ENCODE measurements at places on chromosomes 16 and 17.
A peak's percentile ranks its signal among the peaks of the same experiment; 100 is the strongest.

- DNase-seq: no peak
These were observed 3.2 kb downstream of the SLC6A2 start for GRCh38 chr16:55658898-55659420.

GRCh38 chr17:20262226-20263114 lies 204.9 kb downstream of the LGALS9B start:
- DNase-seq: no peak

- peak; percentile 73 for DNase-seq
These were observed 41.7 kb downstream of the HEATR6 start for GRCh38 chr17:60036796-60037677.

- DNase-seq: no peak
These were observed 428 bp downstream of the PHF12 start for GRCh38 chr17:28950752-28951427.

- DNase-seq: peak; percentile 50
These were observed 890 bp downstream of the TOB1 start for GRCh38 chr17:50865060-50865867.

GRCh38 chr17:58006560-58006923 lies 504 bp downstream of the SRSF1 start:
- peak; percentile 67 for DNase-seq

DNA sequence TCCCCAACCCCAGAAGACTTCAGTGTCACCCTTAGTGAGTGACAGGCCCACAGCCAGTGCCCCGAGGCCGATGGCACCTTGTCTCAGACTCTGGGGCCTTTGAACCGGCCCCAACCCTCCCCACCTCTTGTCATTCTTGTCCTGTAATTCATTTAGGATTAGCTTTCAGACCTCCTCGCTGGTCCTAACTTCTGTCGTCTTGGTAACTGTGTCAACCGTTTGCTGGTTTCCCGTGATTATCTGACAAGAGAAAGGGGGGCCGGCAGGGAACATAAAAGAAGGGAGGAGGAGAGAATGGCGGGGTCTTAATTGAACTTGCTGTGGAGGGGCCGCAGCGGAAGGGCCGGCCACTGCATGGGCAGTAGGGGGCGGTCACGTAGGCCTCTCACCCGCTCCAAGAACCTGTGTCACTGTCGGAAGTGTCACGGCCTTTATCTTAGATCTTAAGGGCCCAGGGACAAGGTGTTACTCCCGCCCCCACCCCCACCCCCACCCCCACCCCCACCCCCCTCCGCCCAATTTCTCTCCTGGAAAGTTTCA lies 46.5 kb upstream of the GSE1 start:
- no peak for DNase-seq

GRCh38 chr17:36498560-36499300 lies 12.2 kb downstream of the ZNHIT3 start:
- DNase-seq: no peak

GRCh38 chr16:49947907-49948678 lies 76.9 kb upstream of the CNEP1R1 start:
- DNase-seq: no peak

DNA sequence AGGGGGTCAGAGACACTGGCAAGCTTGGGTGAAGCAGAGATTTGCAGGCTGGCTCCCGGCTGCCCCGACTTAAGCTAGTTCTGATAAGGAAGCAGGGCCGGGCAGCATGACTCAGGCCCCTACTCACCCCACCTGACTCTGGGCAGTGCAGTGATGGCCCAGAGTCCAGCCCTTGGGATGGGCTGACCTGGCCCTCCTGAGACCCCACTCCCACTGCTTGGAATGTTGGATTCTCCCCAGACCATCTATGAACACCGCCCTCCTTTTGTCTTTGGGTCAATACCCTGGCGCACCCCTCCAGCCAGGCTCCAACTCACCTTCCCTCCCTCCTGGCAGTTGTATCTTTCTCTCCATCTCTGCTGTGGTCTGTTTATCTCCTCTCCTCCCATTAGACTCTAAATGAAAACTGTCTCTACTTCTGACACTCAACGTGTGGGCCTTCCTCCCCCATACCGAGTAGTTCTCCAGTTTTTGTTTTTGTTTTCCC lies 21.0 kb downstream of the LGALS3BP start:
- no peak for DNase-seq

- no peak for DNase-seq
These were observed 31.3 kb downstream of the MARF1 start for GRCh38 chr16:15611610-15612009.

- no peak for DNase-seq
These were observed 160.5 kb downstream of the RBFOX1 start for GRCh38 chr16:7493133-7493532.

- DNase-seq: no peak
These were observed 53.0 kb downstream of the ENGASE start for GRCh38 chr17:79127534-79128135.

DNA sequence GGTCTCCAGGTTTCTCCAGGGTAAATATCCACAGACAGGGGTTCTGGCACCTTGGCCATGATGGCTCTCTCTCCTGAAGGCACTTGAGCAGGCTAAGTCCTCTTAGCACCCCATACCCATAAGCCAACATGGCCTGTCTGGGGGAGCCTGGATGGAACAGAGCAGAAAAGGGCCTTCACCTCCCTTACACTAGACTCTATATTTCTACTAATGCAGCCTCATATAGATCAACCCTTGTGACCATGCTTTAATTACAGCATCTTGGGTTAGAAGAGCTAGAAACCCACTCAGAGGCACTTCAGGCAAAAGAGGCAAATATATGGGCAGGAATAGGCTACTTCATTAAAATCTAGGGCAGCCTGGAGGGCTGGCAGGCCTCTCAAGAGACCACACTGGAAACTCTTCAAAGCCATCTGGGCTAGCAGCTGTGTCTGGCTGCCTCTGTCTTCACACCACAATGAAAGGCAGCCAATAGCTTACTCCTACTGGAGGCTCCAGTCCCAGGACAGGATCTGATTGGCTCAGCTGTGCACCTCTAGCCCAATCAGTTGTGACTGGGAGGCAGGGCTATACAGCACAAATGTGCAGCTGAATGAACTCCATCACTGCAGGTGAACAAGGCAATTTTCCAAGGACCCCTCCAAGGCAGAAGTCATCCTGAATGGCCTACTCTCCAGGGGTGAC lies 4.7 kb upstream of the CDT1 start:
- DNase-seq: no peak

DNA sequence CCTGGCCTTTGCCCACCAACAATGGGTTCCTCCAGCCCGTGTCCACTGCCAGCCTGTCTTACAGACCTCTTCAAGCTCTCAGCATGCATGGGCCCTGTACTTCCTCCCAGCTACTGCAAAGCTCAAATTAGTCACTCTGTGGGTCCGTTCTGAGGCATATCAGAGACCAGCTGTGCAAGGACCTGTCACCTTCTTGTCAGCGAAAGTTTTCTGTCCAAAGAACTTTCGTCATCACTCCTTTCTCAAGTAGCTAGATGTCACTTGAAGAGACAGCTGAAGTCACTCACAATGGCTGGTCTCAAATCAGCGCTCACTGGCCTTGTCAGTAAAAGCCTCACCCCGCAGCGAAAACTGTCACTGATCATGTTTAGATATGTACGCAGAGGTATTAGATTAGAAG lies 91.4 kb upstream of the DYNLRB2 start:
- no peak for DNase-seq

GRCh38 chr16:60485872-60486489 lies 1550.3 kb downstream of the CDH8 start:
- no peak for DNase-seq

Data from activated naive CD4-positive, alpha-beta T cell treated with Interleukin-2 at 50 U/mL for 16 hours (primary cell).